Frontal cortex (tissue), 4 donors: ENCODE measurements at places on chromosomes 16 and 17.

- no peak for DNase-seq
These were observed 4.4 kb upstream of the MYO1C start for GRCh38 chr17:1496869-1497268.

DNA sequence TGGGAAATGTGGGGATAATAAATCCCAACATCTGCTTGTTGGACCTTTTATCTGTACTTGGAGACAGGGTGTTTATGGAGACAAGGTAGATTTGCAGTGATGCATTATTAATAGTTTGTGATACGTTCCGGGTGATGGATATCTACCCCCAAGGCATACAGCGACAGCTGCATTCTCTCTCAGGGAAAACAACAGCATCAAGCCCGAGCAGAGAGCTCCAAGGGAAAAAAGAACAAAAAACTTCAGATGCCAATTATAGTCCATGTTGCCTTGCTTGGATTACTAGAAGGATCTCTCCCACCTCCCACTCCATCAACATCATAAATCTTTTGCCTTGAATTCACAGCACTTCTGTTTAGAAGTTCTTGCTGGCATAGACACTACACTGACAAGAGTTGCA is 187.5 kb upstream of the CDH11 start:
- no peak for DNase-seq

GRCh38 chr17:58329035-58329809 is 627 bp upstream of the TSPOAP1 start:
- no peak for DNase-seq

DNA sequence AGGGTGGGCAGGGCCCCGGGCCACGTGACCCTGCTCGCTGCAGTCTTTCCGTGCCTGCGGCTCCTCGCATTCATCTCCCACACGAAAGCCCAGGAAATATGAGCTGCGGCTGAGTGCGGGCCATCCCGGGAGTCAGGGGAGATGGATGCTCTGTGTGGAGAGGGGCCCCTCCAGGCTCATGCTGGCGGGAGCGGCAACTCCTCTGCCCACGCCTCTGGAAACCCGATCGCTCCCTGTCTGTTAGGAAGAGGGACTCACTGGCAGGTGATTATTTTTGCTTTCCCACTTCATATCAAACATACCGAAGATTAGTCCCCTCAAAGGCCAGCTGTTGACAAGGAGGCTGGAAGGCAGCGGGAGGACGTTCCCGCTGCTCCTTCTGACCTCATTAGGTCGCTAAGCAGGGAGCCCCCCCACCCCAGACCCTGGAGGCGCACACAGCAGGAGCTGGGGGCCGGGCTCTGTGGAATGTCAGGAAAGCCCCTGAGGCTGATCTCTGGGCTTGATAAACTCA is 228.5 kb downstream of the FOXL1 start:
- no peak for DNase-seq

DNA sequence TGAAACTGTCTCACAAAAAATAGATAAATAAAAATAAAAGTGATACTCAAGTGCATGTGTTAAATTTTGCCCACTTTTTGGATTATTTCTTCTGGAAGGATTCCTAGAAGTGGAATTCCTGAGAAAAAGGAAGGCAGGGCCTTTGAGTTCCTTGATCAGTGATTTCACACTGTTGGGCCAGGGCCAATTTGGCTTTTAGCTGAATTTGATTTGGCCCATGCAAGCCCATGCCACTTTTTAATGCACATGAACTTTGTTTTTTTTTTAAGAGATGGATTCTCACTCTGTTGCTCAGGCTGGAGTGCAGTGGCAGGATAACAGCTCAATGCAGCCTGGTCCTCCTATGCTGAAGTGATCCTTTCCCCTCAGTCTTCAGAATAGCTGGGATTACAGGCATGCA is 96.3 kb downstream of the TNFRSF13B start:
- no peak for DNase-seq

- DNase-seq, result no peak
These were observed 392.4 kb upstream of the GOT2 start for GRCh38 chr16:59126486-59126885.

GRCh38 chr17:59002848-59003247 is 103.8 kb downstream of the TRIM37 start:
- no peak for DNase-seq

DNA sequence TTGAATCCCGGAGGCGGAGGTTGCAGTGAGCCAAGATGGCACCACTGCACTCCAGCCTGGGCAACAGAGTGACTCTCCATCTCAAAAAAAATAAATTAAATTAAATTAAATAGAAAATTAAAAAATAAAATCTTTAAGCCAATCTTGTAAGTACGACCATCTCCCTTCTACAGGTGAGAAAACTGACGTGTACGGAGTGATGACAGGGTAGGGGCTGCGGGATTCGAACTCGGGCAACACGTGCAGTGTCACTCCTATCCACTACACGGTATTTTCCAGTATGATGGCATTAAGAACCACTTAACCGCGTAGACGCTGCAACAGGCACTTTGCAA is 762 bp downstream of the WDR59 start:
- DNase-seq, result no peak
